Skin of body (tissue), 3 donors: ENCODE measurements at places on chromosomes 13 and 19. TPM values are rescaled to one million over a fixed set of nuclear protein-coding genes. Genes with fewer than 3 reads are reported as not detected.

Gene GPR4
- 0.20 TPM for total RNA-seq

Gene DOCK9
- total RNA-seq: 89.1 TPM

Gene COL4A2
- total RNA-seq: 479 TPM

Gene PSG4
- total RNA-seq: not detected

Gene ZNF492
- 1.6 TPM for total RNA-seq

Gene ERICH4
- total RNA-seq: not detected

Gene IFI30
- 9.0 TPM for total RNA-seq

Gene SERPINE3
- not detected for total RNA-seq

Gene SPRYD7
- 4.5 TPM for total RNA-seq

Gene GJA3
- 1.2 TPM for total RNA-seq

Gene KLK15
- not detected for total RNA-seq

DNA sequence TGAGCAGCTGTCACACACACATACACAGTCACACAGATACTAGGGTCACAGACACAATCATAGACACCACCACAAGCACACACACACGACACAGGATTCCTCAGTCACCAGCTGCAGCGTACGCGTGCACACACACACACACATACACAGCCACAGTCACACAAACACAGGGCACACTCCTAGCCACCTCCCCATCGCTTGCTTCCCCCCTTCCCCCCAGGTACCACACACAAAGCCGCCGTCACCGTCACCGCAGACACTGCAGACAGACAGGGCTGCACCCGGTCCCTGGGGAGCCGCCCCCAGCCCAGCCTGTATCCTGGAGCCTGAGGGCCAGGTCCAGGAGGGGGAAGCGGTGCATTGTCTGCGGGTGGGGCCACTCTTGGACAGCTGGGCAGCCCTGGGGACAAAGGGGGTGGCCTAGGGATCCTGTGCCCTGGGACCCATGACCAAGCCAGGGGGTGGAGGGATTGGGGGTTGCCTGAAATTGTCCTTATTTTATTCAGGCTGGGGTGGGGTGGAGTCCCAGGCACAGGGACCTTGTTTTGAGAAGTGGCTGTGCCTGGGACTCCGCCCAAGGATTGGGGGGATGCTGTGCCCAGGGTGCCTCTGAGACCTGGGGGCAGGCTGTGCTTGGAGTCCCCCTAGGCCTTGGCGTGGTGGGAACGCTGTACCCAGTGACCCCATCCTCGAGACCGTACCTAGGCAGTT, 957 bp downstream of the NUMBL start:
- no peak for DNase-seq

DNA sequence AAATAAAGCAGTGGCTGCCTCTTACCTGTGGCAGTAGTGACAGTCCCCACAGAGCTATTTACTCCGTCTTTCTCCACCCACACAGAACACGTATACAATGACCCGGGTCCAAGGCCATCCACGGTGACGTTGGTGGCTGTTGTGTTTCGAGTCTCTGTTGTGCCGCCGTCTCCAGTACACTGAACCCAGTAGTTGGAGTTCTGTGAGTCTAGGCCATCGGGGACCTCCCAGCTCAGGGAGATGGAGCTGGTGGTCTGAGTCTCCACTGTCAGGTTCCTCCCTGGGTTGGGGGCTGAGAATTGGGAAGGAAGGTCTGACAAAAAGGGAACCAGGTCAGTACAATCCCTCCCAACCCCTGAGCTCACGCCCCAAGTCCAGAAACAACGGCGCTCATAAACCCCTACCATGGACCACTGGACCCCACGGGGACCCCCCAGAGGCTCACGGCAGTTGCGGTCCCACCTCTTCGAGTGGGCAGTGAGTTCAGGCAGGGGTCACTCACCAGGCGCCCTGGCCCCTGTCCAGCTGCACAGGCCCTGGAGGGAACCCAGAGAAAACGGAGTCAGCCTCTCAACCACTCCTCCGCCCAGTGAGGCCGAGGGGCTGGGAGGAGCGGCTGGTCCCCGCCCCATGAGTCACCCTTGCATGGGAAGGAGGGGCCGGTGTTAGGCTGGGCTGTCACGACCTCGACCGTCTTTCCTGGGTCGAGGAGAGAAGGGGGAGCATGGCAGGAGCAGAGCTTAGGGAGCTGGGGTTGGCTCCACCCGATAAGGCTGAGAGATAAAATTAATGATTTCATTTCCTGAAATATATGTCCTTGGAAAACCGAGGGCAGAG, 2.4 kb downstream of the PTPRH start:
- DNase-seq: no peak

GRCh38 chr19:4277191-4277696, 1.8 kb upstream of the SHD start:
- DNase-seq: no peak

DNA sequence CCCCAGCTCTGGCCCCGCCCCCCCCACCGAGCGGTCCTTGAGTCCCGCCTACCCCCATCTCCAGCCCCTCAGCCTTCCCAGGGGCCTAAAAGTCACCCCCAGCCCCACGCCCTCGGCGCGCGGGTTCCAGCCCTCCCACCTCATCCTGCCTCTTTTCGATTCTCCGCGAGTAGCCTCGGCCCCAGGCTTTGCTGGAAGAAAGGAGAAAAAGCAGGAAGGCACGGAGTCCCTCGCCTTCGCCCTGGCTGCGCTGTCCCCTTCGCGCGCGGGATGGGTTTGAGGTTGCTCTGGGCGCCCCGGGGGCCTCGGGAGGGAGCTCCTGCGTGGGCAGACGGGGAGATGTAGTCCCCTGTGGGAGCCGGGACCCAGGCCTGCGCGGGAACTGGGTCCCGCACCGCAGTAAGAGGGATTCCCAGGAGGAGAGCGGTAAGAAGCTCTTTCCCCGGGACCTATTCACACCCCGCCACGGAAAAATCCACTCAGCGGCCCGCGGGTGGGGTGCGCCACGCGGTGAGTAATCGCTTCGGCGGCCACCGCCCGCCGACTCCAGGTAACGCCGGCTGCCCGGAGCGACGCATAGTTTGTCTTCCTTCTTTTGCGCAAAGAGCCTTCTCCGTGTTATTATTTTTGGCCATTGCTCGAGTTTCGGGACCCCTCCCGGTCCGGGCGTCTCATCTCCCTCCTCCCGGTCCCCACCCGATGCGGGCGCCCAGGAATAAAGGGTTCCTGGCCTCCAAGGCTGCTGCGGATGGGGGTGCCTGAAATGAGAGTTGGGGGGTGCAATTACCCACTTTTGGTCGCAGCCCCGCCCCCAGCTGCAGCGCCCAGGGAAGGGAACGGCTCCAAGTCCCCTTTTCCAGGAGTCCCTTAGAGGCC, 865 bp upstream of the CRLF1 start:
- no peak for DNase-seq

GRCh38 chr13:78020861-78021260, 102.2 kb upstream of the EDNRB start:
- no peak for DNase-seq

- no peak for DNase-seq
Measured at GRCh38 chr13:93975242-93975641, 504.2 kb downstream of the DCT start.

- DNase-seq: no peak
Measured at GRCh38 chr19:1063030-1063908, 3.7 kb upstream of the ARHGAP45 start.

DNA sequence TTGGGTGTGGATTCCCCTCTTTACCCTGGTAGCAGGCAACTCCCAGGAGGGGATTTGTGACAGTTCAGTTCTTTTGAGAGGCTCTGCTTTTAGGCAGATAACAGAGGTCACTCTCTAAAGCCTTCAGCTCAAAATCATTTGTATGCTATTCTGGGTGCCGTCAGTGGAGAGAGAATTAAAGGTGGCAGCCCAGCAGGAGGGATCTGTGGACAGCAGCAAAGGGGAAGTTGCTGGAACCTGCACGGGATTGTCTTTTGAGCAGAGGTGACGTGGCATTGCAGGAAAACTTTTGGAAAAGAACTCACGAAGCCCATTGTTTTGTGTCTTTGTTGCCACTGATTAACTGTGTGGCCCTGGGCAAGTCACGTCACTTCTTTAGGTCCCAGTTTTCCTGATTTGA, 62.4 kb upstream of the C1QTNF9 start:
- no peak for DNase-seq
